ENCODE measurements at places on chromosomes 2 and 18.

GRCh38 chr18:13319629-13320028 is 101.1 kb downstream of the LDLRAD4 start:
- no peak for DNase-seq

DNA sequence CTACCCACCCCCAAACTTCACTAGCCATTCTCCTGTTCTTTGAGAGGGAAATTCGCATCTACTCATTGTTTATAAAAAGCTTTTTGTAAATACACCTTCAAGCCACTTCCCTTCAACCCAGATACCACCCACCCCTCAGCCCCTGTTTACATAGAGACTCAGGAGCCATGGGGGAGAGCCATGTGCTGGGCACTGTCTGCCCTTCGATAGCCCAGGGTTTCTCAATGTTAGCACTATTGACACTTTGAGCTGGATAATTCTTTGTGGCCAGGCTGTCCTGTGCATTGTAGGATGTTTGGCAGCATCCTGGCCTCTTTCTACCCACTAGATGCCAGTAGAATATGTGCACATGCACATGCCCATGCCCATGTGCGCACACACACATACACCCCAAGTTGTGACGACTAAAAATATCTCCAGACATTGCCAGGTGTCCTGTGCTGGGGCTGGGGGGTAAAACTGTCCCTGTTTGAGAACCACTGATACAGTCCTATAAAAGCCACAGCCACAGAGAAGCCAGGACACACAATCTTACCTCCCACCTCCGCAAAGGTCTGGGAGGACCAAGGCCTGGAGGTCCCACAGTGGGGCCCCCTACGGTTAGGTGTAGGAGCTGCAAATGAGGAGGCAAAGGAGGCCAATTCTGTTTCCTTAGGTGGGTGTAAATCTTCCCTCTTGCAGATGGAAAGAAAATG is 44.5 kb upstream of the ASPRV1 start:
- no peak for DNase-seq

GRCh38 chr2:149029307-149029965 is 9.1 kb upstream of the LYPD6B start:
- DNase-seq, result no peak

DNA sequence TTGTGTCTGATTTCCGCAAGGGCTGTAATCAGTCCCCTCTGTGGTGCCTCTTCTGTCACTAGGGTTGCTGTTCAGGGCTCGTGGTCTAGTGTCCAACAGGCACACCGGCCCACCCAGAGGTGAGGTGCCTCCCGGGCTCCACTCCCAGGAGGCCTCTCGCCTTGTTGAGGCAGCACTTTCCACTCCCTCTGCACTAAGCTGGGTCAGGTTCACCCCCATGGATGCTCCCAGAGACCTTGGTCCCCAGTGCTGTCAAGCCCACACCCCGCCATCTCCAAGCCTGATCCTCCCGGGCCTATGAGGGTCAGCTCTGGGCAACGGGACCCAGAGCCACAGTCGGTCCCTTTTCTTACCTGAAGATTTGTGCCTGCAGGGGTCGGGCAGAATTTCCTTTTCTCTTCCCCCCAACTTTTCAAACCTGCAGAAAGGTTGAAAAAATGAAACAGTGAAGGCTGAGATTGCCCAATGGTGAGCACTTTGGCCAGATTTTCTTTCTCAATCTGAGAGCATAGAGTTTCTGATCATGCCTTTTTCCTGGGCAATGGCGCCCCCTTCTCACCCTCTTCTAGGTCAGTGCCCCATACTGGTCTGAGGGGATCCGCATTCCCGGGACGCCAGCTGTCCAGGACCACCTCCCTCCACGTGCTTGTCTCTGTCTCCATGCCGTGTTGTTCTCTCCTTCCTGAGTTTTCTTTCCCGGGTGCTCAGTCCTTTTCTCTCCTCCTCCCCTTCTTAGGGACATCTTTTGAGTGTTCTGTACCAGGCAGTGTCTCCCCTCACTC is 148.0 kb downstream of the ASB1 start:
- no peak for DNase-seq

GRCh38 chr2:162058973-162059668 is 14.9 kb downstream of the DPP4 start:
- no peak for DNase-seq

DNA sequence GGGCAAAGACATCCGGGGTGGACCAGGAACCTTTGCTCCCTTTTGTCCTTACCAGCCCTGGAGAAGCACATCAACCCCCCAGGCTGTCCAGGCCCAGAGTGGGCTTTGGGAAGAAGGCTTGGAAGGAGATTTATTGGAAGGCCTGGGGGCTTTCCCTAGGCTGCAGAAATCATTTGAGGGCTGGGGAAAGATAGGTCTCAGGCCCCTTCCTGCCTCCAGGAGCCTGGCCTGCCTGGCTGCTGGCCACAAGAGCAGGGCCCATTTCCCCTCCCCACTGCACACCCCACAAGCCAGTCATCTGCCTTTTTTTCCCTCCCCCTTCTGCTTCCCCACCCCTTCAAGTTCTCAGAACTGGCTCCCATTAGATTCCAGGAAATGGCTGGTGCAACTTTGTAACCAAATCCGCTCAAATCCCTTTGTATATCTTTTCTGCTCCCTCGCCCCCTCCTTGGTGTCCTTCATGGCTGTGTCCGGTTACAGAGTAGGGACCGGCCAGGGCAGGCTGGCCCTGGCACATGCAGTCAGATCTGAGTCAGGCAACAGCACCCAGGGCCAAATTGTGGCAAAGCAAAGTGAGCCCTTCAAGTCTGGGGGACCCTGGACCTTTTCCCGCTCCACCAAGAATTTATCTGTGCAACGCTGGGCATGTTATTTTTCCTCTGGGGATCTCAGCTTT is 20.8 kb upstream of the TNP1 start:
- DNase-seq, result no peak

- DNase-seq, result no peak
Measured at GRCh38 chr18:62933261-62933887, 218.0 kb downstream of the PHLPP1 start.

GRCh38 chr2:70474256-70474848 is 79.3 kb downstream of the TGFA start:
- DNase-seq, result no peak

DNA sequence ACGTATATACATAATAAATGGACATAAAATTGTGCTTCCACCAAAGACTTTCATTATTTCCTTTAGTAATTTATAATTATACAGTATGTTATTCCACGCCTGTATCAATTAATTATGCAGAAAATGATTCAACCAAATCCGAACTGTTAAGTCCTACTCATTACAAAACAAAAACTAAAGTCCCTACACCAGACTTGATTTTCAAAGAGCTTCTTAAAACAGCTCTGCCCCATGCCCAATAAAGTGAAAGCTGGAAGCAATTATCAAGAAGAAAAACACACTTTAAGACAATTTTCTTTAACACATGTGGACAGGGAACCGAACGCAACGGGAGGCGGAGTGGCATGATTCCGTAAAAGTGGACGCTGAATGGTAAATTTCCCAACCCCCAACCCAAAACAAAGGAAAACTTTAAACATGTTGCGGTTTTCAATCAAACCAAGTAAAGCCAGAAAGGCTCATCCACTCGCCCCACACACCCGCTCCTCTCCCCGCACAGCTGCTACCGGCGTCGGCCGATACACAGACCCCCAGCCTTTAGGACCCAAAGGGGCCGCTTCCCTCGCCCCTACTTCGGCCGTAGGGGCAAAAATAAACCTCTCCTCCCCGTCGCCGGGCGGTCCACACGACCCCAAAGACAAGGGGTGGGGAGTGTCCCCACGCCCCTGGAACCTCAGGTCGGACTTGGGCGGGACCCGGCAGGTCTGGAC is 705 bp downstream of the YES1 start:
- no peak for DNase-seq

GRCh38 chr18:44917216-44918141 is 236.8 kb downstream of the SETBP1 start:
- DNase-seq, result no peak

- no peak for DNase-seq
Measured at GRCh38 chr2:238425979-238426567, 654 bp upstream of the ASB1 start.

DNA sequence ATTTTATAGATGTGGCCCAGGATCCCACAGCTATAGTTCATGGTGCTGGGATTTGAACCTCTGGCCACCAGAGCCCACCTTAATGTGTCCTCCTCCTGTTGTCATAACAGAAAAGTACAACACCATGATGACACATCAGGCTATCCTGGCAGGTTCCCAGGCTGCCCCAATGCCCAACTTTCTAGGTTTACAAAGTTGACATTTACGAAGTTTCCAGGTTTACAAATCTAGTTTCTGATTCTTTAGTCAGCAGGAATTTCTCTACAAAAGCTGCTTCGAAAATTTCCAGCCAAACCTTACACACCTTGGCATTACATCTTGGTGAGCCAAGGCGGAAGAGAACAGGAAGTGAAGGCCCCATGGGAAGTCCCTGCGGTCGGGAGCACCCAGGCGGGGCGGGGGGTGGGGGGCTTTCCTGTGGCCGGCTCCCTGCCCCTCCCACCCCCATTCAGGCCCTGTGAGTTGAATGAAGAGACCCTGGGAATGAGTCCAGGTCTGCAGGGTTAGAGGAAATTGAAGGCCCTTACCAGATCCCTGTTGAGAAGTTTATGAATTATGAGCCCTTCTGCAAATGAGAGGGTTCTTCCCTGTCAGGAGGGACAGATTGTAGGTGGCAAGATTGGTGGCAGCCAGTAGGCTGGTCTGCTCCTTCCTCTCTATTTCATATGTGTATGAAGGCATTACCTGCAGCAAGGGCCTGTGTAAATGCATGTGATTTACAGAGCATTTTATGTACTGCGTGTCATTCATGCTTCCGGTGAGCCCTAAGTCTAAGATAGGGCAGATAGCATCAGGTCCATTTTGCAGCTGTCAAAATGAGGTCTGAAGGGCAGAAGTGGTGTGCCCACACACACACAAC is 11.1 kb upstream of the IL1RN start:
- DNase-seq, result no peak

DNA sequence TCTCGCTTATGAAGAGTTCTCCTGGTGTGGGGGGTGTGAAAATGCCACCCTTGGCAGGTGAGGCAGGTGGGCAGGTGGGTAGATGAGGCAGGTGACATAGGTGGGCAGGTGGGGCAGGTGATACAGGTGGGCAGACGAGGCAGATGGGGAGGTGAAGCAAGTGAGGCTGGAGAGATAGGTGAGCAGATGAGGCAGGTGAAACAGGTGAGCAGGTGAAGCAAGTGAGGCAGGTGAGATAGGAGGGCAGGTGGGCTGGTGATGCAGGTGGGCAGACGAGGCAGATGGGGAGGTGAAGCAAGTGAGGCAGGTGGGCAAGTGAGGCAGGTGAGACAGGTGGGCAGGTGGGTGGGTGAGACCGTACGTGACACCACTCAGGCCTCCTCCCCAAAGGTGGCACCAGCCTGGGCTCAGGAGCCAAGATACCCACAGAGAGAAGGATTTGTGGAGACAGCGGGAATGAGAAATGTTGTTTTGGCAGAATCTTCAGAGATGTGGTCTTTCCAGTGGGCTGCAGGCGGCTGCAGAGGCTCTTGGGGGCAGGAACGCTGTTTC is 232.3 kb upstream of the MYT1L start:
- no peak for DNase-seq
